ENCODE measurements at places on chromosomes 2 and 18.

GRCh38 chr2:109032229-109032820, 43.3 kb upstream of the EDAR start:
- no peak for DNase-seq

DNA sequence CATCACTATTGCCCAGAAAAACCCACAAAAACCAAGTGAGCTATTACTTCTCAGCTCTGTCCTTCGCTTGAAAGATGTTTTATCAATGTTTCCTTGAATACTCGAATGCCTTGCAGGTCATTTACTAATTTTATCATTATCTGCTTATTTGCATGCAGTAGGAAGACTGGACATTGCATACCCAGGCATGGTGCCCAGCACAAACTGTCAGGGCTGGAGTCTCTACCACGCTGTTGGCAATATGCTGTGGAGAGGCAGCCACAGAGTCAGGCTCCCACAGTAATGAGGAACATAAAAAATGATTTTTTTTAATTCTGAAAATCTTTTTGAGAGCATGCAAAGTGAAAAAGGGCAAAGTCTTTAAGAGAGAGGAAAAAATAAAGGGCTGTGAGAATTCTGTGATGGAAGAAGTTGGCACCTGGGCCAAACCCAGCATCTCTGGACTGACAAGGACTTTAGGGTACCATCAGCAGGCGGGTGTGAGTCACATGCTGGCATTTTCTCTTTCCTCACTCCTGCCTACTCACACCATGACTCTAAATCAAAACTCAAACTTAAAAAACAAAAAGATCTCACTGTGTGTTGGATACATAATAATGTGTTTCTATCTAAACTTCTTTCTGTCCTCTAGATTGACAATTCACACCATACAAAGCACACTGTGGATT, 709.8 kb upstream of the FANCL start:
- DNase-seq = no peak

DNA sequence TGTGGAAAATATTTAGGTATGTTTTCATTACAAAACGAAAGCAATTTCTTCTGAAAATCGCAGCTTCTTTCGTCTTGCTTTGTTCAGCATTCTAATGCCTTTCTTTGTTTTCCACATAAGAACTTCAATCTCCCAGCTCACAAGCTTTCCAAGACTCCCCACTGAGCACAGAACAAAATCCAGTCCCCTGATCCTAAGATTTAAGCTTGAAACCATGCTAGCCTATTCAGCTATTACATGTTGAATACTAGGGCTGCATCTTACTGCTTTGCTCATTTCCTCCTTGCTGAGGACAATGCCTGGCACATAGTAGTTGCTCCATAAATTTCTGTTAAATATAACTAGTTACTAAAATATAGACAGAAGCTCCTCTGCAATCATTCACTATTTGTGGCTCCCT, 160.6 kb downstream of the GALNT3 start:
- DNase-seq = no peak

DNA sequence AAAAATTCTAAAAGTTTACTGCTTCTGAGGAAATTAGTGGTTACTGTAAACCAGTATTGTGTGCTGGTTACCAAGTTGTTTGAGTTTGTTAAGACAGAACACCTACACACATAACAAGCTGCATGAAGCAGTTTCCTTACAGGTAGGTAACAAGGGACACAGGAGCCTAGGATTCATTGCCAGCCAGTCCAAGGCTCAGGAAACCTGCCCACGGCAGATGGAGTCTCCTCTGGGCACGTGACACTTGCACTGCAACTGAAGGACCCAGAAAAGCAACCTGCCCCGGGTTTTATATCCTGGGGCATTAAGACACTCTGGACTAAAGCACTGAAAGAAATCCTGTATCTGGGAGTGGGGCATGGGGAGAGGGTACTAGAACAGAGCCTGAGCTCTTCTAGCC, 639.3 kb downstream of the ADCYAP1 start:
- no peak for DNase-seq

GRCh38 chr18:25883091-25883490, 207.3 kb downstream of the SS18 start:
- no peak for DNase-seq

- DNase-seq = peak; percentile 42
Observed at GRCh38 chr2:37344453-37345361, at the start of gene QPCT. QPCT (plus strand) TSS chr2:37344630; CDS start chr2:37344732, 102 bp downstream.

GRCh38 chr2:12809526-12809925, 92.8 kb downstream of the TRIB2 start:
- DNase-seq = no peak

GRCh38 chr2:160576054-160576499, 82.5 kb upstream of the RBMS1 start:
- no peak for DNase-seq

GRCh38 chr18:77668219-77668618, 418.6 kb downstream of the GALR1 start:
- no peak for DNase-seq

GRCh38 chr2:208501206-208501605, 94.6 kb downstream of the PTH2R start:
- DNase-seq = no peak

DNA sequence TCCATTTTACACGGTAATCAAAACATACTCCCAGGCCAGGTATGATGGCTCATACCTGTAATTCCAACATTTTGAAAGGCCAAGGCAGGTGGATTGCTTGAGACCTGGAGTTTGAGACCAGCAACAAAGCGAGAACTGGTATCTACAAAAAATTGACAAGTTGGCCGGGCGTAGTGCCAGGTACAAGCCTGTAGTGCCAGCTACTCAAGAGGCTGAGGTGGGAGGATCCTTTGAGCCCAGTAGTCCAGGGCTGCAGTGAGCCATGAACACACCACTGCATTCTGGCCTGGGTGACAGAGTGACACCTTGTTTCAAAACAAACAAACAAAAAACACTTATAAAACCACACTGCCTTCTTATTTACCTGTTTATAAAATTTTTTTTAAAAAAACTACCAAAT, 80.8 kb downstream of the GAREM1 start:
- DNase-seq = no peak

- DNase-seq = no peak
Observed at GRCh38 chr2:75493230-75493629, 67.5 kb downstream of the EVA1A start.

DNA sequence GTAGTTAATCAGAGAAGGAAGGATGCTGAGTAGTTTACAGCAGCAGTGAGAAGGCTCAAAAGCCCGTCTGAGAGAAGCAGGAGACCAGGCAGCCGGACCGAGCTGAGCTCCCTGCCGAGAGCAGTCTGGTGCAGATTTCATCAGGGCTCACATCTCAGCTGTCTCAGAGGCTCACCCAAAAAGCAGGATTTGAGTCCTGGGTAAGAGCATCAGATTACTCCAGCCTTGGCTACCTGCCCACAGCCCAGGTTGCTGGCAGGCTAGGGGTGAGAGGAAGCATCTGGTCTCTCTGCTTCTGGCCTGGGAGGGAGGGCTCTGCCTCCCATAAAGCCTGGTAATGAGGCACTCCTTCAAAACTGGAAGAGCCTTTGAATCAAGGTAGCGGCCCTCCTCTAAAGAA, 140.5 kb downstream of the ST6GAL2 start:
- no peak for DNase-seq

DNA sequence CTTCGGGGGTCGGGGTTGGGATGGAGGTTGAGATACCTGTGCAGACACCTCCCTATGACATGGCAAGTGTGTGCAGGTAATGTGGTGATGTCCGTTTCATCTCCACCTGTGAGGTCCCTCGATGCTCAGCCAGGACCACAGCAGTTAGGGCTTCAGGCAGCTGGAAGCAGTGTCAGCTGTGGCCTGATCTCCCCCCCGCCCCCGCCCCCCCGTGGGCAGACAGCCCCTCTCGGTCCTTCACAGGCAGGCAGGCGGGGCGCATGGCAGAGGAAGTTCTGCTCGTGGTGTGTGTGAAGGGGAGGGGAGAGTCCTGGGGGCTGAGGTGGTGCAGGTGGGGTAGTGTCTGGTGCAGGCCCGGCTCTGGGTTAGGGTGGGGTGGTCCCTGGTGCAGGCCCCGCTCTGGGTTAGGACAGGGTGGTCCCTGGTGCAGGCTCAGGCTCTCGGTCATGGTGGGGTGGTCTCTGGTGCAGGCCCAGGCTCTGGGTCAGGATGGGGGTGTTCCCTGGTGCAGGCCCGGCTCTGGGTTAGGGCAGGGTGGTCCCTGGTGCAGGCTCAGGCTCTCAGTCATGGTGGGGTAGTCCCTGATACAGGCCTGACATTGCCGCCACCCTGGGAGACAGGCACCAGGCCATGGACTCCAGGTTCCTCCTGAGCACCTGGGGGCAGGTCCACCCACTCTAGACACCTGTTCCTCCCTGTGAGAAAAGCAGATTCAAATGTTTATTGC, 94.3 kb downstream of the NFATC1 start:
- no peak for DNase-seq

GRCh38 chr2:163592954-163593622, 142.7 kb downstream of the FIGN start:
- DNase-seq = no peak

DNA sequence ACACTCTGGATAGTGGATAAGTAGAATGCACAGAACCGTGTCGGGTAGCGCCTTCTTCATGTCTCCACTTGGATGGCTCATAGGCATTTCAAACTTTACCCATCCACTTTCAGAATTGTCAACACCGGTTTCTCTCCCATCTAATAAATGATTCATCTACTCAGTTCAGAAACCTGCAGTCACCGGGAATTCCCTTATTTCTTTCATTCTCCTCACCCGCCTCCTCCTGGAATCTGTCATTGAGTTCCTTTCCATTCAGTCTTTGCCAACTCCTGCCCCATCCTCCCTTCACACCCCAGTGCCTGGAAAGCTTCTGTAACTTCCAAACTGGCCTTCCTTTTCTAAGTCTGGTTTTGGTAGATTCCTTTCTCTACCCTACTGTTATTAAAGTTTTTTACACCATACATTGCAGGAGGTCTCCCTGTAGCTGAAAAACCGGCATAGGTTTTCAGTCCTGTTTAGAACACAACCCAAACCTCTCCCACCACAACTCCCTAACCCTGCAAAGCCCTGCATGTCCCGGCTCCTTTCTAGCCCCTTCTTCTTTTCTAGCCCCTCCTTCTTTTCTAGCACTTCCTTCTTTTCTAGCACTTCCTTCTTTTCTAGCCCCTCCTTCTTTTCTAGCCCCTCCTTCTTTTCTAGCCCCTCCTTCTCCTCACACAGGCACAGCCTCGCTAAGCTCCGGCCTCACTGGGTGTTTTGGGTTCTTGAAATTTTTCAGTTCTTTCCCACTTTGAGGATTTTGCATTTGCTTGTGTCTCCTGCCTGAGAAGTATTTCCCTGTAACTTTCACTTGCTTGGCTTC, 133.9 kb upstream of the KLHL14 start:
- DNase-seq = no peak

GRCh38 chr18:22084547-22084946, 84.8 kb upstream of the GATA6 start:
- DNase-seq = no peak

DNA sequence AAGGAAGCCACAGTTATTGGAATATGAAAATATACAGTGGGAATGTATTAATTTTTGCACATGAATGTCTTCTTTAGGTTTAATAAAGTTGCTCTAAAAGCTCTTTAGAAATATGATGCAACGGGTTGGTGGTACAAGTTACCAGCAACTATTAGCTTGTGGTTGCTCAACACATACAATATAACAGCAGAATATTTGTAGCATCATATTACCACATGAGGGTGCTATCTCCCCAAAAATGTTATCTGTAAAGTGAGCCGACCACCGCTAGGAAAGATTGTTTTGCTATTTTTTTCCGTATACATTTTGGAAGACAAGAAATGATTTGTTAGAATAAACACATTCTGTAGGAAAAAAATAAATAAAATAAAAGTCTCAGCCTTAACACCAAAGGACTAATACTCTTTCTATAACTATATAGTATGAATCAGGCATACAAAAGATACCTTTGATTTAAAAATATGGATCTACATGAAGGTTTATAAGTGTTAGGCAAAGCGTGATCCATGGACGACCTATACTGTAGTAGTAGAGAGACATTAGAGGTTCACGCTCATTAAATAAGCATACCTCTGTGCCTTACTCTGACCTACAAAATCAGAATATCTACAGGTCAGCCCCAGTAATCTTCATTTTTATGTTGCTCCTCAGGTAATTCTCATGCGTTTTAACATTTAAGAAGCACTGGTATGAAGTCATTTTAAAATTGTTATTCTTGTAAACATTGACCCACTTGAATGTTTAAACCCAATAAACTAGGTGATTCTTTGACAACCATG, 1110.6 kb upstream of the ACVR2A start:
- DNase-seq = peak; percentile 8

GRCh38 chr2:181456660-181457120, 496 bp upstream of the ITGA4 start:
- DNase-seq = peak; percentile 29

- no peak for DNase-seq
Observed at GRCh38 chr18:45719106-45719505, 4.9 kb upstream of the SLC14A1 start.

- no peak for DNase-seq
Observed at GRCh38 chr2:126749537-126749936, 93.6 kb downstream of the GYPC start.

DNA sequence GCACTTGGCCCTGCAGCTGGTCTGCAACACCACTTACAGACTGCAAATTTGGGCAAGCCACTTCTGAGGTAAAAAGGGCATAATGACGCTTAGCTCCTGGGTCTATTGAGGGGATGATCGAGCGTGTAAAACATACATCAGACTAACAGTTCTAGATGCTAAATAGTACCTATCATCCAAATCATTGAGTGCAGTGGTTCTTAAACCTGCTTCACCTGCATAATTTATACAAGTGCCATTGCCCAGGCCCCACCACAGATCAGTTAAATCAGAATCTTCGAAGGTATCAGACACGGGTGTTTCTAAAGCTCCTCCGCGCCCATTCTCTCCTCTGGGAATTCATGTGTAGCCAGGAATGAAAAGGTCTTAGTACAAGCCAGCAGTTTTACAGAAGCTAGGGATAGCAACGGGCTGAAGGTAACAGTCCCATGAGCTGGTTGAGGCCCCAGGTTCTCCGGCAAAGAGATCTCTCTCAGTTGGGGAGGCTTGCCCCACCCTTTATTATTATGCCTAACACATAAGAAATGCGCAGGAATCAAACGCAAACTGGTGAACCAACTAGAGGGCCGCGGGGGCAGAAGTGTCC, 737 bp upstream of the RNF181 start:
- no peak for DNase-seq

- no peak for DNase-seq
Observed at GRCh38 chr2:12440731-12441130, 276.0 kb upstream of the TRIB2 start.

DNA sequence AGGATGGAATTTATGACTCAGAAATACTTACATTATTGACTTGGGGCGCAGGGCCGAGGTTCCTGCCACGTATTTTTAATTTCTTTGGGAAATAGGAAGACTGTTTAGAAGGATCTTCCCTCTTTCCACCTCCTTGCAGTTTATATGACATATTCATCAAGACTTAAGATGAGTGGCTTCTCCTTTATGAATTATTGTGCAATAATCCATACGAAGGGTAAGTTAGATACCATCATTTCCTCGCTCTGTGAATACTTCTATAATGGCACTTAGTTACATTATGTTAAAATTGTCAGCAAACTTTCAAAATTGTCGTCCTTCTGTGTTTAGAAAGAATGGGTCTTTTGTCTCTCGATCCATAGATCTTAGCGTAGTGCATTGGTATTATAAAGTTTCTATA, 328.8 kb upstream of the UBE2E3 start:
- no peak for DNase-seq
